ENCODE measurements at places on chromosomes 1 and 21.

DNA sequence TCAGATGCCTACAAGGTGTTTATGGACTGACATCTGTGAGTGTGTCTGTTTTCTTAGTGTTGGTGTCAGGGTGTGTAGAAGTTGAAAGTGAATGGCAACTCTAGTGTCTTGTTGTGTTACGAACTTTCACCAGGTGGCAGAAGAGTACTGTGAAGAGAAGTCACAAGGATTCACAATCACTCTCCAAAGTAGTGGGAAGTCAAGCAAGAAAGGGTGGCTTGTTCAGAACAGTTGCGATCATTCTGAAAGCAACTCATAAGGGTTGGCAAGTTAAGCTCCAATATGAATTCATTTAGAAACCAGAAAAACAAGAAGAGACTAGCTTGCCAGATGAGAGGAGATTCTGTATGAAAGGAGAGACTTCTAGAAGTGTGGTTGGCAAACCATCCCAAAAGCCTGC lies 86.1 kb downstream of the FASLG start:
- peak; percentile 15 for DNase-seq

- no peak for DNase-seq
These were observed 458.9 kb downstream of the LMO4 start for GRCh38 chr1:87787551-87787950.

- DNase-seq: no peak
These were observed 62.8 kb upstream of the C1orf87 start for GRCh38 chr1:60136395-60136794.

DNA sequence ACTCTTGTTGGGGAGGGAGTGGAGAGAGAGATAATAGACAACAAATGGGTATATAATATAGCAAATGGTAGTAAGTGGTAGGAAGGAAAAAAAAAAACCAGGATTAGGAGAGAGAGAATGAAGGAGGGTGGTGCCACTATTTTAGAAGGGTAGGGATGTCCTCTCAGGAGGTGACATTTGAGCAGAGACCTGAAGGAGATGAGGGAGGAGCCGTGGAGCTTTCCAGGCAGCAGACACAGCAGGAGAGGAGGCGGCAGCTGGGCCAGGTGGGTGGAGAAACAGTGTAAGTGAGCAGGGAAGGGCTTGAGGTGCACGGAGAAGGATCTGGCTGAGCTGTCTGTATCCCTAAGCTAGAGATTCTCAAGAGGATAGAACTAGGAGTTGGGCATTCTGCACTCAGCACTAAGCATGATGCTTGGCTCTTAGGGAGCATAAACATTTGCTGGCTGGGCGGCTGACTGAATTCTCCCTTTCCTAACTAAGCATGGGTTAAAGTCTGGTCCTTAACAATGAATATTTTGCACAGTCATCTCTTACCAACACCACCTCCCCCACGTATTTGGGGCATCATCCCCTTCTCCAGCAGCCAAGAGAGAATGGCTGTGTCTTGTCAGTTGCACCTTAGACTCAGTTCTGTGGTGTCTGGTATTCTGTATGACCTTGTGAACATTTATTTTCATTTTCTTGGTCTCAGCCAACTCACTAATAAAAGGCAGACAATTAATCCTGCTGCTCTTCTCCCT lies 27.6 kb upstream of the SARS1 start:
- DNase-seq: no peak

- DNase-seq: no peak
These were observed 64.2 kb downstream of the PIK3CD start for GRCh38 chr1:9715536-9716226.

DNA sequence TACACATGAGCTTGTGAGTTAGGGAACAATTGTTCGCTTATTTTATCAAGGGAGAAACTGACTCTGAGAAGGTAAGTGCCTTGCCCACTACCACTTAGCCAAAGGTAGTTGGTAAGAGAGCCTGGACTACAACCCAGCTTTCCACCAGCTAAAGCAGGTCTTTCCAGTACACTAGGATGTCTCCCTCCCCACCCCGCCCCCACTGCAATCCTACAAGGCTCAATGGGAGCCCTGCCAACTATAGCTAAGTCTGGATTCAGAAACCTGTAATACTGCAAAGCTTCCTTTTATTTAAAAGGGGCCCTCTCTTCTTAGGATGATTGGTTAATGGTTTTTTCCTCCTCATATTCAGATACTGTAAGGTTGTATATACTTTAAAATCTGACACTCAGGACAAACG lies 102.0 kb upstream of the C8B start:
- DNase-seq: no peak

DNA sequence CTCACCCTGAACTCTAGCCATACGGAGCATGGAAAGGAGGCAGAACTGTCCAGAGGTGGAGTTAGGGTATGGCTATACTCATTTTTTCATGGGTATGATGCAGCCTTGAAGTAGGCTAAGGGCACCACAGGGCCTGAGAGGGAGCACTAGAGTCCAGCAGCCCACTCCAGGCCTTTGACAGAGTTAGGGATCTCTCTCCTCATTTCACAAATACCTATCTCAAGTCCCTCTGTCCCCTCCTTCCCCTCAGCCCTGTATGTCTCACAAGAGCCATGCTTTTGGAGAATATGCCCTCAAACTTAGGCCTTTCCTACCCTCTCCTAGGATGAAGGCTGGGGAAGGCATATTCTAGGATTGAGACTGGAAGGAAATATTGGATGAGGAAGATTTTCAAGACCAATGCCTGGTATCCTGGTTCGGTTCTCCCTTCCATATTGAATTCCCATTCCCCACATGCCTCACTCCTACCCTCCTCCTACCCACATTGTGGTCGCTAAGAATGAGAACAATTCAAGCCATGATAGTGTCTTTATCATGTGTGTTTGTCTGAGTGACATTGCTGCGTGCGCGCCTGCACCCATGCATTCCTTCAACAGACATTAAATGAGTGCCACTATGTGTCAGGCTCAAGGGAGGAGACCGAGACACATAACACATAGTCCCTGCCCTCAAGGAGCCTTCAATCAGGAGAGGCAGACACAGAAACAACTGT lies 2.6 kb upstream of the NECTIN4 start:
- no peak for DNase-seq

GRCh38 chr21:37071561-37072273 lies 1.2 kb downstream of the PIGP start:
- DNase-seq: no peak

GRCh38 chr1:68010090-68010489 lies 40.3 kb downstream of the DIRAS3 start:
- DNase-seq: no peak

All from stimulated activated CD4-positive, alpha-beta T cell treated with anti-CD3 and anti-CD28 coated beads, Interleukin-1b, Interleukin-23, amount 100 ng/mL, for 1 hour (primary cell).